ENCODE measurements at places on chromosomes 2 and 18. TPM values are rescaled to one million over a fixed set of nuclear protein-coding genes. Genes with fewer than 3 reads are reported as not detected.
A peak's percentile ranks its signal among the peaks of the same experiment; 100 is the strongest.

DNA sequence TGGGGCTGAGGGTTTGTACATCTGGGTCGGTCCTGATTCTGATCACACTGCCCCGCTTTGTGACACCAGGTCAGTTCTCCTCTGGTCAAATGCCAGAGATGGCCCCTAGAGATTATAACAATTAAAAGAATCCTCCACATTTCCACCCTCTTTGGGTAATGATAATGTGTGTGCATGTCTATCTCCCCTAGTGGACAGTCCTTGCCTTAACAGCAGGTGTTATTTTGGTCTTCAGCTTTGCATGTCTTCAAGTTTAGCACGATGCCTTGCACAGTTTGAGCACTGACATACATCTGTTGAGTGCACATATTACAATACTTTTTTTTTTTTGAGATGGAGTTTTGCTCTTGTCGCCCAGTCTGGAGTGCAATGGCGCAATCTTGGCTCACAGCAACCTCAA lies 25.7 kb upstream of the COX7A2L start:
- no peak overlapping the region for H3K27ac ChIP-seq
- no peaks in the 10 kb centered on the region for H3K27me3 ChIP-seq
- H3K4me1 ChIP-seq = no peaks in the 10 kb centered on the region

- no peak overlapping the region for H3K27ac ChIP-seq
- H3K36me3 ChIP-seq = no peaks in the 10 kb centered on the region
- H3K4me1 ChIP-seq = peaks cover 4% of the 10 kb centered on the region
- no peaks in the 10 kb centered on the region for H3K27me3 ChIP-seq
- H3K4me3 ChIP-seq = no peak overlapping the region
These were observed 14.6 kb downstream of the ASAP2 start for GRCh38 chr2:9221223-9221622.

DNA sequence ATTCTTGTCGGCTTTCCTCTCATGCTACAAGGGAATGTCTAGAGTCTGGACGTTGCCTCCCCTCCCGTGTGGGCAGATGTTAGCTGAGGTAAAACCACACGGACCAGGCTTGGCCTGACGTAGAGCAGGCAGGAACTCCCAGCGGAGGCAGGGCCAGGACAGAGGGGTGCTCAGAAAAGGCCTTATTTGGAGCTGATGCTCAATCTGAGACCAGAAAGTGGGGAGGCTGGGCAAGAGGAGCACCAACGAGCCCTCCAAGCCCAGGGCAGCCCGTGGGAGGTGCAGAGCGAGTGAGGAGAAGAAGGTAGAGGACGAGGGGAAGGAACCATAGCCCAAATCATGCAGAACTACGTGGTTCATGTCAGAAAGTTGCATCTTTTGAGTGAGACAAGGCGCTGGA lies 9.0 kb downstream of the TEX51 start:
- no peaks in the 10 kb centered on the region for H3K4me1 ChIP-seq
- no peak overlapping the region for H3K27ac ChIP-seq
- no peak overlapping the region for H3K4me3 ChIP-seq
- DNase-seq = no peak
- H3K36me3 ChIP-seq = no peaks in the 10 kb centered on the region

GRCh38 chr2:68448671-68449653 lies 18.1 kb downstream of the FBXO48 start:
- H3K4me3 ChIP-seq = no peak overlapping the region
- H3K27me3 ChIP-seq = no peaks in the 10 kb centered on the region
- no peaks in the 10 kb centered on the region for H3K36me3 ChIP-seq
- DNase-seq = no peak
- H3K27ac ChIP-seq = no peak overlapping the region

DNA sequence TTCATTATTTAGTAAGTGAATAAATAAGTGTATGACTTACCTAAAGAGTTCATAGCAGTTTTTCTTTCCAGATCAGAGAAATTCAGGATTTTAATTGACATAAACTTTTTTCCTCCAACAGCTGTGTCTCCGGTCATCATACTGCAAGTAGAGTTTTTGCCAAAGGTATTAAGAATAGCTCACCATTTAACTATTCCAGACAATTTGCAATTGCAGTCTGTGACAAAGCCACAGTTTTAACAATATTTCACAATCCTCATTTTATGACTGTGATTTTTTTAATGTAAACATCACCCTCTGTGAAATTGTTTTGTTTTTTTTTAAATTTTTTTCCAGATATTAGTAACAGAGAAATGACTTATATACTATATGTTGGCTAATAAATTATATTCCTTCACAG lies 199.1 kb downstream of the TRIB2 start:
- peaks cover 8% of the 10 kb centered on the region for H3K4me1 ChIP-seq
- H3K4me3 ChIP-seq = no peak overlapping the region
- no peak for DNase-seq
- no peaks in the 10 kb centered on the region for H3K27me3 ChIP-seq

IL18RAP gene
- 0.86 TPM for polyA plus RNA-seq

EVA1A gene
- polyA plus RNA-seq = 34.5 TPM

DNA sequence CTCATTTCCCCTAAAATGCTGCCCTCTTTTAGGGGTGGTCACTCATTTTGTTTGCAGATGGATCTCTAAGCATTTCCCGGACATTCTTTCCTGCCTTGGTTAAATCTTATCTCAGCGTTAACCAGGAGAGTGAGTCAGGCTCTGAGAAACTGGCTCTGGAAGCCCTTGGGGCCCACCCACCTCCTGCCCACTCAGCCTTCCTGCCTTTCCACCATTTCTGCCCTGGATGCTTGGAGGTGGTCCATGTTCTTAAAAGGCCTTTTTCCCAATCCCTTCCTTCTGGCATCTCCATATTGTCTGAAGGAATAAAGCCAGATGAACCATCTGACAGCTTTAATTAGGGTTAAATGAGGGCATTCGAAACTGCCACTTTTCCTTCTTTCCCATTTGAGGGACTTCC lies 9.5 kb downstream of the HK2 start:
- H3K4me3 ChIP-seq = no peak overlapping the region
- peak overlapping the region; percentile 13 for H3K27ac ChIP-seq
- no peak for DNase-seq
- H3K27me3 ChIP-seq = no peaks in the 10 kb centered on the region

GRCh38 chr2:241214766-241215165 lies 26.3 kb downstream of the ANO7 start:
- H3K27me3 ChIP-seq = peaks cover 13% of the 10 kb centered on the region
- H3K4me1 ChIP-seq = peaks cover 7% of the 10 kb centered on the region
- H3K4me3 ChIP-seq = no peak overlapping the region

RNF144A gene
- 33.3 TPM for polyA plus RNA-seq

DNA sequence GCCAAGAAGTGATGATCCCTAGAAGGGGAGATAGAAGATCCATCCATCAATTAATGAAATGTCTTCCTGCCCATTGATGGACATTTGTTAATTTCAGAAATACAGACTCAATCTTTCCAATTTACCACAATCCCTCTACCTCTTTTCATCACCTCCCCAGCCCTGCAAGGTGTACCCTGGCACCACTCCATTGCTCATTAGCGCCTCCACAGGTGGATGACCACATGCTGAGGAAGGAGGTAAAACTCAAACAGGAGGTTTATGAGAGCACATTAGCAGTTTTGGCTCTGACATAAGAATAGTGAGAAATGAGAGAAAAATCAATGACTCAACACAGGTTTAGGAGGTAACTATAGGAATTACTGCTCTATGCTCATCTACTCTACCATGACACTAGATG lies 208.0 kb downstream of the C1D start:
- no peak for DNase-seq
- no peaks in the 10 kb centered on the region for H3K36me3 ChIP-seq
- H3K27ac ChIP-seq = no peak overlapping the region

MZT2A gene
- polyA plus RNA-seq = 45.9 TPM

RNASEH1 gene
- polyA plus RNA-seq = 17.8 TPM

DYSF gene
- polyA plus RNA-seq = 18.1 TPM

GRCh38 chr2:207505171-207505570 lies 24.6 kb upstream of the CREB1 start:
- no peaks in the 10 kb centered on the region for H3K27me3 ChIP-seq
- no peak overlapping the region for H3K4me3 ChIP-seq

CXCR4 gene
- 45.3 TPM for polyA plus RNA-seq

UGT1A4 gene
- polyA plus RNA-seq = not detected

DNA sequence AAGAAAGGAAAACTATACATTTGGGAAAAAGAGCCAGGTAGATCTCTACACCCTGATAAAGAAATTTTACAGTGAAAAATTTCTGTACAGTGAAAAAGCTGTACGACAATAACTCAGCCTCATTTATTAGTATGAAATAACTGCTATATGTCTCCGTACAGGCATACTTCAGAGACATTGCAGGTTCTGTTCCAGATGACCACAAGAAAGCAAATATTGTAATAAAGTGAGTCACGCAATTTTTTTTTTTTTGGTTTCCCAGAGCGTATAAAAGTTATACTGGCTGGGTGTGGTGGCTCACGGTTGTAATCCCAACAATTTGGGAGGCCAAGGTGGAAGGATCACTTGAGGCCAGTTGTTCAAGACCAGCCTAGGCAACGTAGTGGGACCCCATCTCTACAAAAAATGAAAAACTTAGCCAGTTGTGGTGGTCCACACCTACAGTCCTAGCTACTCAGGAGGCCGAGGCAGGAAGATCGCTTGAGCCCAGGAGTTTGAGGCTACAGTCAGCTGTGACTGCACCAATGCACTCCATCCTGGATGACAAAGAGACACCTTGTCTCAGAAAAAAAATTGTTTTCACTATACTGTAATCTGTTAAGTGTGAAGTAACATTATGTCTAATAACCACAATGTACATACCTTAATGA lies 28.2 kb upstream of the AMMECR1L start:
- no peaks in the 10 kb centered on the region for H3K4me1 ChIP-seq
- no peak overlapping the region for H3K27ac ChIP-seq
- no peak overlapping the region for H3K4me3 ChIP-seq
- H3K36me3 ChIP-seq = no peaks in the 10 kb centered on the region
- H3K27me3 ChIP-seq = no peaks in the 10 kb centered on the region

DNA sequence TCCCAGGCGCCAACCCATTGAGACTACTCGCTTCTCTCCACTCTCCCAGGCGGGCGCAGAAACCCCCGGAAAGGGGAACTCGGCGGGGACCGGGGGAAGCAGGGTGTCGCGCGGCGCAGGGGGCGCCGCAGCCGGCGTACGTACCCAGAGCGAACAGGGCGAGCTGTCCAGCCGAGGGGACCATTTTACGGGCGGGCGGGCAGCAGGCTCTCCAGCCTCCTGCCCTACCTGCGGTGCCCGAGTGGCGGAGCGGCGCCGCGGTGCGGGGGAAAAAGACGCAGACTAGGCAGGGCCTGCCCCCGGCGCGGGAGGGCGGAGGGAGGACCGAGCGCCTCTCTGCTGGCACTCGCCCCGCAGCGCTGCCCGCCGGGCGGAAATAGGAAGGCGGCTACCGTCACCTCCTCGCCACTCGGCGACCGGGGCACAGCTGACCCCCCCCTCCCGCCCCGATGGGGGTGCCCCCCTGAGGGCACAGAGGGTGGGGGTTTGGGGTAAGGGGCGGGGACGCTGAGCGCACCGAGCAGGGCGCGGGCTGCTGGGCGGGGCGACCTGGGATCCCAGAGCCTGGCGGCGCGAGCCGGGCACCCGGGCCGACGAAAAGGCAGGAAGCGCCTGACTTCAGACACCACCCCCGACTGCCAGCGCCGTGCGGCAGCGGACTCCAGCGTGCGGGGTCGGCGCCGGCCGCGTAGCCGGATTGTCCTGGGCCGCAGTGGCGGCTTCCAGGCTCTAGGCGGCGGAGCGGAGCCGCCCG lies at the start of gene TGFA:
Gene TGFA, minus strand, starts transcription at position 243 of the 754 bp plus-strand sequence. Its CDS starts 59 bp downstream, at position 184.
- DNase-seq = peak; percentile 29
- peaks cover 13% of the 10 kb centered on the region for H3K27me3 ChIP-seq
- no peaks in the 10 kb centered on the region for H3K36me3 ChIP-seq
- H3K4me1 ChIP-seq = peaks cover 10% of the 10 kb centered on the region
- H3K4me3 ChIP-seq = peak within 1 kb of the TSS; percentile 69
- peak within 1 kb of the TSS; percentile 75 for H3K27ac ChIP-seq

GRCh38 chr18:5982332-5982731 lies 87.0 kb upstream of the TMEM200C start:
- no peaks in the 10 kb centered on the region for H3K27me3 ChIP-seq
- no peaks in the 10 kb centered on the region for H3K4me1 ChIP-seq
- H3K4me3 ChIP-seq = no peak overlapping the region

DNA sequence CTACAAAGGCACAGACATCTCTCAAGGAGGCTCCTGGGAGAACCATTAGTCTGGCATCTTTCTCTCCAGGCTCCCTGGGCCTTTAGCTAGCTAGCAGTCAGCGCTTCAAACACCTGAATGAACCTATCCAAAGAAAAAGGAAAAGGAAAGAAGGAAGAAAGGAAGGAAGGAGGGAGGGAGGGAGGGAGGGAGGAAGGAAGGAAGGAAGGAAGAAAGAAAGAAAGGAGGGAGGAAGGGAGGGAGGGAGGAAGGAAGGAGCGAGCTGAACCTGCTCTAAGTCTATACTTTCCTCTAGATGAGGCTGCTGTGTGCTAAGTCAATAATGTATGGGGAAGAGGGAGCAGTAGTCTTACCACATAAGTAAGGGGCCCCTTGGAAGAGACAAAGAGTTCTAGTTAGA lies 5.1 kb upstream of the BCL11A start:
- H3K4me1 ChIP-seq = peaks cover 42% of the 10 kb centered on the region
- H3K27ac ChIP-seq = no peak overlapping the region
- peaks cover 46% of the 10 kb centered on the region for H3K27me3 ChIP-seq
- H3K36me3 ChIP-seq = no peaks in the 10 kb centered on the region
- no peak overlapping the region for H3K4me3 ChIP-seq
- DNase-seq = no peak

- H3K4me3 ChIP-seq = no peak overlapping the region
- DNase-seq = no peak
- H3K27ac ChIP-seq = no peak overlapping the region
- H3K4me1 ChIP-seq = no peaks in the 10 kb centered on the region
- no peaks in the 10 kb centered on the region for H3K27me3 ChIP-seq
These were observed 258.8 kb downstream of the GBX2 start for GRCh38 chr2:235909358-235909757.

- DNase-seq = no peak
- no peaks in the 10 kb centered on the region for H3K27me3 ChIP-seq
These were observed 830.1 kb upstream of the POU3F3 start for GRCh38 chr2:104023765-104024164.

POTEI gene
- polyA plus RNA-seq = 0.76 TPM

LTBP1 gene
- polyA plus RNA-seq = 56.8 TPM

WNT10A gene
- 0.32 TPM for polyA plus RNA-seq

DNA sequence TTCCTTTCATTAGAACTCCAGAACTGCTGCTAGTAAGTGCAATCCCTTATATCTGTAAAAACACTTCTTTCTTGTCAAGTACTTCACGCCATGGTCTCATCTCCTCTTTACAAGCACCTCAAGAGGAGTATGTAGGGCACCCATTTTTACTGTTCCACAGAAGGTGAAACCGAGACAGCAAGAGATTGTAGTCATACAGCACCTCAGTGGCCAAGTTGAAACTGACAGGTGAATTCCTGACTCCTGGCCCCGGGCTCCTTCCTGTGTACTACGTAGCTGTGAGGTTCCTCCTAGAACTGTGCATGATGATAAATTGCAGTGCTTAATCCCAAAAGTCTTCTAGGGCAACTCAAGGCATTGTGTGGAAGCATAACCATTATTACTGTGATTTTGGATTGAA lies 131.5 kb upstream of the MEIS1 start:
- no peaks in the 10 kb centered on the region for H3K4me1 ChIP-seq
- H3K27ac ChIP-seq = no peak overlapping the region
- no peak for DNase-seq
- H3K27me3 ChIP-seq = no peaks in the 10 kb centered on the region

REG1B gene
- not detected for polyA plus RNA-seq

- no peaks in the 10 kb centered on the region for H3K4me1 ChIP-seq
- H3K36me3 ChIP-seq = no peaks in the 10 kb centered on the region
- H3K4me3 ChIP-seq = no peak overlapping the region
- no peak for DNase-seq
These were observed 10.2 kb downstream of the TMEM247 start for GRCh38 chr2:46489423-46490174.
